ENCODE measurements at places on chromosomes 2 and 18.

DNA sequence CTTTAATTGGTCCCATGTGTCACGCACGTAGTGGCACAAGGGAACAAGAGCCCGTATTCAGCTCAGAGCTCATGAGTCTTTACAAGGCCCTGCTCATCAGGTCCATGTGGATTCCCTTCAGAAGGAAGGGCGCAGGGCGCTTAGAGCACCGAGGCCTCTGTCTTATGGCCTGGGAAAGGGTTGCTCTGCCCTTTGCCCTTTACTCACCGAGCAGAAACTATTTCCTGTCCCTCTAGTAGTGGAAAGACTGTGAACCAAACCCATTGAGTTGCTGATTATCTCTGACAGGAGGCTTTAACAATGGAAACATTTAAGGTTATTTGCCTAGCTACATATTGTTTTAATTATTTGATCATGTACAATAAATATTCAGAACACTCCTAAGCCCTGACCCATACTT, 102.0 kb upstream of the ACAA2 start:
- no peak for DNase-seq

- DNase-seq: no peak
Observed at GRCh38 chr2:96320728-96321622, 4.1 kb upstream of the ITPRIPL1 start.

DNA sequence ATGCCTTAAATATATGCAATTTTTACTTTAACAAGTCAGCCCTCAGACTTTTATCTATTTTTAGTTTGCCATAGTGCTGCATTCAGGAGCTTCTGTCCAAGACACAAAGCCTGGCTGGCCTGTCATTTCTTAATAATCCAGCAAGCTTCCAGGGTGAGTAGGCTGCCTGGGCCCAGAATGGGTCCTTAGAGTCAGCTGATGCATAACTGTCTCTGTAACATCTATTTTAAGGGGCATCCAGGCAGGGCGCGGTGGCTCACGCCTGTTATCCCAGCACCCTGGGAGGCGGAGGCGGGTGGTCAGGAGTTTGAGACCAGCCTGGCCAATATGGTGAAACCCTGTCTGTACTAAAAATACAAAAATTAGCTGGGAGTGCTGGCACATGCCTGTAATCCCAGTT, 11.8 kb upstream of the GNLY start:
- no peak for DNase-seq

- no peak for DNase-seq
Observed at GRCh38 chr18:31596081-31596872, 4.6 kb downstream of the TTR start.

DNA sequence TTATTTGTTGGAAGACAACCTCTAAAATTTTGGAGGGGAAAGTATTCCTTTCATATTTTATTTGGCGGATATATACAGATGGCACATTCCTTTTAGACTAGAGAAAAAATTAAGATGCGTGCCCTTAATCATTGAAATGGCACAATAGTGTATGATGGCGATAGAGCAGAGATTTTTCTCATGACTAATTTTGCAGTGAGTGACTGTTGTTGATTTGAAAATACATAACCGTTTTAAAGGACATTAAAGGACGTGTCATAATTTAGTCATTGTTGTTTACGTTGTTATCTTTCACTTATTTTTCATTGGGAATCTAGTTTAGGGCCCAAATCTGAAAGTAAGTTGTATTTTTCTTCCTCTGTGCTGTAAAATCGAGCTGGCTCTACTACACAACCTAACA, 61.7 kb downstream of the CERS6 start:
- DNase-seq: no peak

DNA sequence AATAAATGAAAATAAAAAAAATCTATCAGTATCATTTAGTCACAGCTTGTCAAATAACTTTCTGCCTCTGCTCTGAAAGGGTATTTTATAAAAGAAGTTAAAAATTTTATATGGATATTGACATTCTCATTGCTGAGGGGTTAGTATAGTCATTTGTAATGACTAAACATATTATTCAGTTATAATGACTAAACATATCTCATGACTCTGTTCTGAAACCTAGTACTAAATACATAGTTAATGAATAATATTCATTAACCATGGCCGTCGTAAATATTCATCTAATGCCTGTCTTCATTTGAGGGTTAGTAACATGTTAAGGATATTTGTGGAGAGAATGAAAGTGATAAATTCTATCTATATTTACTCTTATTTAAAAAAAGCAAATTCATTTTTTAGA, 69.1 kb upstream of the MAP4K3 start:
- no peak for DNase-seq

- DNase-seq: no peak
Observed at GRCh38 chr2:217289907-217290280, 430.0 kb upstream of the TNP1 start.

- DNase-seq: no peak
Observed at GRCh38 chr2:199118673-199119112, 339.0 kb downstream of the SATB2 start.

- no peak for DNase-seq
Observed at GRCh38 chr2:85523062-85523902, 15.7 kb upstream of the MAT2A start.

- no peak for DNase-seq
Observed at GRCh38 chr18:10739152-10739551, 213.3 kb downstream of the NAPG start.

- no peak for DNase-seq
Observed at GRCh38 chr2:144890828-144891227, 370.9 kb upstream of the ZEB2 start.

All from cortex of kidney (tissue), 1 donor.